Transverse colon (tissue), 4 donors: ENCODE measurements at places on chromosomes 2 and 18.

DNA sequence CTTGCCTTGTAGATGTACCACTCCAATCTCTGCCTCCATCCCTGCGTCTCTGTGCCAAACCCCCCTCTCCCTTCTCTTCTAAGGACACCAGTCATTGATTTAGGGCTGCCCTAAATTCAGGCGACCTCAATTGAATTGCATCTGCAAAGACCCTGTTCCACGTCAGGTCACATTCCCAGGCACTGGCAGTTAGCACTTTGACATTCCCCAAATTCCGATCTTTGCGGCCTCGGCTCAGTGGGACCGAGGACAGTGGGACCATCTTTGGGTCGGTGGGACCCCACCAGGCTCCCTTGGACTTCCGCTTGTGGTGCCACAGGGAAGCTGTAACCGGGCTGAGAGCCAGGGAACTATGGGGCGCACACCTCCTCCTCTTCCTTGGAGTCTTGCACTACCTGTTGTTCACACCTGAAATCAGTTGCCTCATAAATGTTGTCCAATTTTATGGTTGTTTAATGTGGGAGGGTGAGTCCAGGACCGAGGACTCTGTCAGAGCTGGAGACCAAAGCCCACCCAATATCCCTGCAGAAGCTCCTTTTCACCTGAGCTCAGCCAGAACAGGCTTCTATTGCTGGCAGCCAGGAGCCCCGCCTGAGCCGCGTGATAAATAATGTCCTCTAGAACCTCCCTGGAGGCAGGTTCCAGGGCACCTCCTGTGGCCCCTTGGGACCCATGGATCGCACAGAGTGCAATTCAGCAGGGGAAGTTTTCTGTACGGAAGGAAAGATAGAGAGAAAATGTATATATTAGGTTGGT is 271.6 kb downstream of the EIPR1 start:
- DNase-seq = no peak

- DNase-seq = no peak
Observed at GRCh38 chr18:7896161-7896560, 329.0 kb downstream of the PTPRM start.

GRCh38 chr2:168436840-168437239 is 19.2 kb upstream of the CERS6 start:
- no peak for DNase-seq

DNA sequence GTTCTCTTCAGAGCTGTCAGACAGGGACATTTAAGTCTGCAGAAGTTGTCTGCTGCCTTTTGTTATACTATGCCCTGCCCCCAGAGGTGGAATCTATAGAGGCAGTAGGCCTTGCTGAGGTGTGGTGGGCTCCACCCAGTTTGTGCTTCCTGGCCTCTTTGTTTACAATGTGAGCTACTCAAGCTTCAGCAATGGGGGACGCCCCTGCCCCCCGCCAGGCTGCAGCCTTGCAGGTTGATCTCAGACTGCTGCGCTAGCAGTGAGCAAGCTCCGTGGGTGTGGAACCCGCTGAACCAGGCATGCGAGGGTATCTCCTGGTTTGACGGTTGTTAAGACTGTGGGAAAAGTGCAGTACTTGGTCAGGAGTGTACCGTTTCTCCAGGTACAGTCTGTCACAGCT is 24.0 kb upstream of the PAIP2B start:
- DNase-seq = no peak

GRCh38 chr18:35971661-35972196 is 750 bp upstream of the RMP24 start:
- peak; percentile 14 for DNase-seq

DNA sequence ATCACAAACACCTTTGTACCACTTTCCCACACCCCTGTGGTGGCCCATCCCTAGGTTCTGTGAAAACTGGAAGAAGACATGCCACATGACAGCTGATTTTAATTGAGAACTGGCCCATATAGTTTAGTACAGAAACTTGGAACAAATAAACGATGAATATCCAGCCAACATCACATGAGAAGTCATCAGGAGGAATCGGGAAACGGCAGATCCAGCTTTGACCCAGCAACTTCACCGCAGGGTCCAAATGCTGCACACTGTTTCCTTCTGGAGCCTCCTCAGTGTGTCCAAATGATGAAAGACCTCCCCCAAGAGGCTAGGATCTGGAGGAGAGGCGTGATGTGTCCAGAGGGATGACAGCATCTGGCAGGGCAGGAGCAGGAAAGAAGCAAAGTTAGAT is 75.5 kb downstream of the COPS8 start:
- no peak for DNase-seq

GRCh38 chr2:179746981-179747380 is 114.4 kb downstream of the ZNF385B start:
- DNase-seq = no peak

DNA sequence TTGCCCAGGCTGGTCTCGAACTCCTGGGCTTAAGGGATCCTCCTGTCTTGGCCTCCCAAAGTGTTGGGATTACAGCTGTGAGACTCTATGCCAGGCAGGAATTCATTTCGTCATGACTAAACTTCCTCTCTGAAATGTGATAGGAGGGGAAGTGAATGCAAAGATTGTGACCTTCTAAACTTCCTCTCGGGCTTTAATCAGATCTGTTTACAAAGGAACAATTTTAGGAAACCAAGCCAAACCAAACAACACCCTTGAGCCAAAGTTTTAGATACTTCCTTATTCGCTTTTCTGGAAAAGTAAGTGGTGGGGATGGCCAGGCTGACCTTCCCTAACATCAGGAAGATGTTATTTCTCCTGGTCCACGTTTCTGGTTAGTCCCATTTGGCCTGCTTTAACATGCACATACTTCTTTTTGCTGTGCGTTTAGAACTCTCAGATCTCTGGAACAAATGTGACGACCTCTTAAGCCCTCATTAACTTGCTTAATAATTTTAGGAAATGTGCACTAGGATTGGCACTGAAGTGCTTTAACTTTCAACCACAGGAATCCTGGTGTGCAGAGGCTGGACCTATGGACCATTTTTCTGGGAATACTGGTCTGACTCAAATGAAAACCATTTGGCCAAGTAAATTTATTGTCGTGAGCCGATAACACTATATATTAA is 33.2 kb upstream of the YES1 start:
- no peak for DNase-seq

DNA sequence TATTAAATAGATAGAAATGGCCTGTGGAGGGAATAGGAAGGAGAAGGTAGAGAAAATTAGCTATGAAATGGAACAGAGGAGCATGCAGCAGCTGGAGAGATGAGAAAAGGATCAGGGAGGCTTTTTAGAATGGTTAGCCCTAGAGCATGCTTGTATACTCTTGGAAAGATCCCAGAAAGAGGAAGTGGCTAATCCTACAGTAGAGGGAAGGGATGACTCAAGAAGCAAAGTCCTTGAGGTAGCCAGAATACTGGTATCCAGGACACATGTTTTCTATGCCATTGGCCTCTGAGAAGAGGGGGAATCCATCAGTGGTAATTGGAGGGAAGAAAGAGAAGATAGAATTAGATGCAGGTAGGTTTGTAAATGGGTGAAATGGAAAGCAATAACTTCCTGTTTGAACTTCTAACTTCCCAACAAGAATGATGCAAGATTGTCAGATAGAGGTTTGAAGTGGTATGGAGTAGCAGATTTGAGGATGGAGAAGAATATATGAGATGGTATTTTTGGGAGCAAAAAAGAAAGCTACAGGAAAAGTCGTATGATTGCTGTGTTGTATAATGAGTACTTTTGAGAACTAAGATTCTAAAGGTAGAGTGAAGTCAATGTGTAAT is 17.1 kb upstream of the OSBPL6 start:
- DNase-seq = no peak

DNA sequence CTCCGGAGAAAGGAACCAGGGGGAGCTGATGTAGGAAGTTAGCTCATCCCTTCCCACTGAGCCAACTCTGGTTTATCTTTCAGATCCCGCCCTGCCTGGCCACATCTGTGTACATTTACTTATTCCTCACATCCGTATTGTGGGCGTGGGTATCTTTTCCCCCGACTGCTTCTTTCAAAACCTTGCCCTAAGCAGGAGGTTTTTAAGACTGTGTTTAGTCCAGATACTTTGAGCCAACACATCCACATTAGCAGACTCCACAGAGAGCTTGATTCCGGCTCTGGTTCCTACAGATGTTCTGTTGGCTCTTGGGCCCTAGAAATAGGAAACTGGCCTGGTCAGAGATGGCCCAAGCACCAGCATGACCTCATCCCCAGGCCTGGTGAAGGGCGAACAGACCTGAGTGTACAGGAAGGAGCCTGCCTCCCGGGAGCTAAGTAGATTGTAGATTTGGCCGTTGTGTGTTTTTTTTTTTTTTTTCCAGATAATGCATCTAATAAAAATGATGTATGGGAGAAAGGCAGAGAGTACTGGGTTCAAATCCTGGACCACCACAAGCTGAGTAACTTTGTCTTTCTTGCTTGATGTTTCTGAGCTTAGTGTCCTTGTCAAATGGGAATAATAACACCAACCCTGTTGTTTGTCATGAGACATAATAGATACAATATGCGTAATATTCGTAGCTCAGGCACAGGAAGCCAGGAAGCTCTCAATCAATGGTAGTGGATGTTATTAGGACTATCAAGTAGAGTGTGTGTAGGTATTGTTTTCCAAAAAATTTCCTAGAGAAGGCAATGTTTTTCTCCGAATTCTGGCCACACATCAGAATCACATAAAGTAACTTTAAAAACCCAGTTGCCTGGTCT is 92.3 kb downstream of the PRKCE start:
- DNase-seq = peak; percentile 25

DNA sequence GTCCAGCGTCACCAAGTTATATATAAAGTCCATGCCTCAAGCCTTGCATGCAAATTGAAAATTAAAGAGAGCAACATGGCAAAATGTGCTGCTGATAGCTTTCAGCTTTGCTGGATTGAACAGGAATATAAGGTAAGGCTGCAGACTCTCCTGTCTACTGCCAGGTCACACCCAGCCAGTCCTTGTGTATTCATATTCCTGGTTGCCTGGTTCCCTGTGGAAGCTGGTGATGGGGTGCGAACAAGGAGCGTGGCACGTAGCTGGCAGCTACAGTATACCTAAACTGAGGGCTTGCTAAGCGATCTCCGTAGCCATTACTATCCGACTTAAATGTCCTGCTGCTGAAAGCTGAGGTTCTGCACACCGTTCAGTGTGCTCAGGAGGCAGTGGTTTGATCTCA is 50.1 kb upstream of the NOSTRIN start:
- no peak for DNase-seq

DNA sequence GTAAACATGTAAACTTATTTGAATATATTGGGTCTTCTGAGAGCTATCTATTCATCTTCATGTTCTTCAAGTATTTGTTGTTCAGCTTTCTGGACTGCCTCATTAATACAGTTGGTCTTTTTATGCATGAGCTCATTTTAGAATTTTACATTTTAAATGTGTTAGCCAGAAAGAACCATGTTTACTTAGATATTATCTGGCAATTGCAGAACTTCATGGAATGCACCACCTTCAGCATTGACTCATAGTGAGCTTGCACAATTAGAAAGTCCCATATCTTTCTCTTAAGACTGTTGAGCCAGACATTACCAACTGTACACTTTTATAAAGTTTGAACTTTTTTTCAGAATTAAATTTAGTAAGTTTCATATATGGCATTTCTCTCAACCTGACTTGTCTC is 536.7 kb downstream of the RIT2 start:
- no peak for DNase-seq

- no peak for DNase-seq
Observed at GRCh38 chr2:98118161-98118560, 31.2 kb downstream of the VWA3B start.

DNA sequence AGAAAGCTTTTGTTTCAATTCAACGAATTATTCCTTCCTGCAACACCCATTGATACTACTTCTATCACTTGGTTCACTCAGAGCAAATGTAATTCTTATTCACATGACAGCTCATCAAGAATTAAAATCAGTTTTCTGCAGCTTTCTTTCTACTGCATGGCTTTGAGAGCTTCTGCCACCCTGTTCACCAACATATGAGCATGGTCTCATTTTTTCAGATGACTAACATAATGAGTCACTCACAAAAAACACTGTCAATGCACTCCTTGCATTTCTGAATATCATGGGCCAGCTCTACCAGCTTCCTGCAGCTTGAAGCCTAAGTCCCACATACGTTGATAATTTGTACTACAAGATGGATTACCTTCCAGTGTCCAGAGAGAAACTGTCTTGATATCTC is 342.9 kb downstream of the LRATD1 start:
- no peak for DNase-seq

- no peak for DNase-seq
Observed at GRCh38 chr2:82811946-82812345, 1647.1 kb downstream of the SUCLG1 start.

- no peak for DNase-seq
Observed at GRCh38 chr2:181250691-181251090, 206.5 kb upstream of the ITGA4 start.

DNA sequence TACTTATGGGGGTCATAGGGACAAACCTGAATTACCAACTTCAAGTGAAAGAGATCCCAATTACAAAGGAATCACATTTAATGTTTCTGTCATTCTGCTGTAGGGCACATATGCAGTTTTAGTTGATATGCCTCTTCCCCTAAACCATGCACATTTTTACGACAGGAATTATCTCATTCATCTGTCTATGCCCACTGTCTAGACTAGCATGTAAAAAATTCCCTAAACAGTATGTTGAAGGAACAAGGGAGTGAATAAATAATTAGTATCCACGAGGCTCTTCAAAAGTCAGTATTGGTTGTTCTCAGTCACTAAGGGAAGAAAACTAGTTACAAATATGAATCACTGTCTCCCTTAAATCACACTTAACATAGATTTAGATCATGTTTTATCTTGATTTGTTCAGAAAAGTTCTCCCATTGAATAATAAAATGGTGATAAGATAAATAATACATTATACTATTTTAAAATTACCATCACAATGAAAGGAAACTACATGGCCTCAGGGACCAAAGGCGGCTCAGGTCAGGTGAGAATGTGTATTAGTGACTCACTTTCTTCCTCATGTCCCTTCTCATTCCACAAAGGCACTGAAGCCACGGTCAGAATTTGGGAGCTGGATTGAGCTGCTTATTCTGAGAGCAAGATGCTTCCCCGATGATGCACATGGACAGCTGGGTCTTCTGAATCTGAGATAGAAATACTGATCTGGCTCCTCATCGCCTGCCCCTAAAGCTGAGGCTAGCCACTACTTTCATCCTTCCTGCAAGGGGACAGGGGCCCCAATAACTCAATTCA is 29.1 kb downstream of the DYM start:
- no peak for DNase-seq

DNA sequence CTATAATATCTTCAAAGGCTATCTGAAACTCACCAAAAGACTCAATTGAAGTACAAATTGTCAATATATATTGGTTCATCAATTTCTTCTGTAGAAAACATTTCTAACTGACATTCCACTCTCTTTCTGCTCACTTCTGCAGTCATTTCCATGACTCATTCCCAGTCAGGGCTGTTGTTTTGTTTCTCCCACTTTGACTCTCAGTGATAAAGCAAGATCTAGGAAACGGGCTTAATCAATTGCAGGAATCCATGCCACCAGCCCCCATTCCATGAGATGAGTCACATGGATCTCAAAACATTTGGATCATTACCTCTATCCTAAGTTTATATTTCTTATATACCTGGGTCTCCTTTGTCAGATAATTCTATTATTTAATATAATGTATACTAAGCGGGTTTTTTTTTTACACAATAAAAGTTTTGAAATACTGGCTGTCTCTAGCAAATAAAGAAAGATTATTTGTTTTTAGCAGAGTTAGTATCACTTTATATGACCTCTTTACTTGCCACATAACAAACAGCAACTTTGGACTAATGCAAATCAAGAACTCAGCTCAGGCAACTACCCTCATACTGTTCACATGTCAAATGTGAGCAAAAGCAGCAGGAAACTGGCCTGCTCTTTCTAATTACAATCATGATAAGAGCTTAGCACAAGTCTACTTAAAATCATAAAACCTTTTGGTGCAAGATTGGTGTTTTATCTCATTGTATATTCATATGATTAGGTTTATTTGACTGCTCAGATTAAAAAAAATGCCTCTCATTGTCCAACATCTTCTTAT is 251.1 kb upstream of the PIK3C3 start:
- no peak for DNase-seq
